NCI-H510A treated with DMSO at 0.1 percent for 48 hours (cell line): ENCODE measurements at places on chromosomes 2 and 18.

DNA sequence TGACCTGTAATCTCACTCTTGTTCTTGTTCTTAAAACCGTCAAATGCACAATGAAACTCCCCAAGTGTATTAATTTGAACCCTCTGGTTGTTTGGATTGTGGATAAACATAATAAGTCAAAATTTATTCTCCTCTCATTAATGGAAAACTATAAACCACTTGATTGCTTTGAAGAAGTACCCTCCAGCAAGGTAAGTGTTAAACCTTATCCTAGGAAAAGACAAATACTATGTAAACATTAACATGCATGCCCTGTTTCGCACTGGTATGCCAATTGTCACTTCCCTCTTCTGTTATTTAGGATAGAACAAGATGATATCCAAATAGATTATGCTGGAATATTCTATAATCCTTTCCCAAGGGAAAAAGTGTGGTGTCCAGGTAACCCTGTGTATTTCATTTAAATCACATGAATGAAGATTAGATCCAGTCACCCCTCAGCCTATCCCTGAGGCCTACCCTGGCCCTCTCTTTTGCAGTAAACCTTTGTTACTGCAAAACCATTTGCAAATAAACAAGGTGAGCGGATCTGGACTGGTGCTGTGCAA is 1.3 kb downstream of the ADI1 start:
- DNase-seq: peak; percentile 38

- no peak for DNase-seq
Measured at GRCh38 chr2:2057125-2057721, 273.9 kb downstream of the MYT1L start.

DNA sequence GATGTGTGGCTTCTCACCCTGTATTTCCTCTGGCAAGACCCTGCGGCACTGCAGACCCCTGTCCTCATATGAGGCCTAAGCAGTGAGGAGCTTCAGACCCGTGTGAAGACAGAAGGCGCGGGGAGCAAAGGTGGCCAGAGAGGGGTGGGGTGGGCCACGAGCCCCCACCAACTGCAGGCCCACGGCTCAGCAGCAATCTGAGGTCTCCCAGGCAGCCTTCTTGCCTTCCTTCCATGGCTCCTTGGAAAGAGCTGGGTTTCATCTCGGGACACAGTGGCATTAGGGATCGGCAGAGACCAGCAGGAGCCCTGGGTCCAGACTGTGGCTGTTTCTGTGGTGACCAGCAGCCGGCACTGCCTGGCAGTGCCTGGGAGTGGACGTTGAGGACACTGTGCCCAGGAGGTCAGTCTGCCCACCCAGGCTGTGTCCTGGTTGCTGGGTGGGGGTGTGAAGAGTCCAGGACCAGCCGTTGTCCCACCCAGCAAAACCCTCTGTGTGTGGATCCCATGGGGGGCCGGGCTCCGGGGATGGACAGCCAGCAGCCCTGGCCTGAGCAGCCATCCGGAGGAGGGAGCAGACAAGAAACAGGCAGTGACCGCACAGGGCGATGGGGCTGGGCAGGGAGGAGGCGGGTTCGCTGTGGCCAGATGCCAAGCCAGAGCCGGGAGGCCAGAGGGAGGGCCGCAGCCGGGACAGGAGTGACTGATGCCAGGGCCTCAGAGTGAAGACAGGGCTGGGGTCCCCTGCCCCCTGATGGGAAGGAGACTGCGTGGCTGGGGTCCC is 73.8 kb downstream of the RRM2 start:
- no peak for DNase-seq

- no peak for DNase-seq
Measured at GRCh38 chr2:134883552-134884293, 34.9 kb upstream of the CCNT2 start.

DNA sequence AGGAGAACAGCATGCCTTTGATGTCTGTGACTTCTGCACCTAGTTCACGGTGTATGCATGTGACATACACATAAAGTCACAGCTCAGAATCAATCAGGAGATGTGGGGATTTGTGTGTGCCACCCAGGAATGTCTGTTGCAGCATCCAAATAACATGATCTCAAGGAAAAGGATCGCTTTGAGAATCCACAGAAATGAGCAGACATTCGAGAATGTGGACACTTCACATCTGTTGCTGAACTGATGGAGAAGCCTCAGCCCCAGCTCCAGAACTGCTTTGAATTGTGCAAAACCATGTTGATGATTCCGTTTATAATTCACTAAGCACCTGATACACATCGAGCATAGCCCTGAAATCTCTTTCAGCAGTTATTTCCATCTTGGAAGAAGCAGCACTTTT is 208.6 kb downstream of the CMPK2 start:
- DNase-seq: no peak
